Stimulated activated CD4-positive, alpha-beta T cell treated with anti-CD3 and anti-CD28 coated beads, Interleukin-4, amount 100 ng/mL, for 4 hours (primary cell): ENCODE measurements at places on chromosomes 7 and 10.

DNA sequence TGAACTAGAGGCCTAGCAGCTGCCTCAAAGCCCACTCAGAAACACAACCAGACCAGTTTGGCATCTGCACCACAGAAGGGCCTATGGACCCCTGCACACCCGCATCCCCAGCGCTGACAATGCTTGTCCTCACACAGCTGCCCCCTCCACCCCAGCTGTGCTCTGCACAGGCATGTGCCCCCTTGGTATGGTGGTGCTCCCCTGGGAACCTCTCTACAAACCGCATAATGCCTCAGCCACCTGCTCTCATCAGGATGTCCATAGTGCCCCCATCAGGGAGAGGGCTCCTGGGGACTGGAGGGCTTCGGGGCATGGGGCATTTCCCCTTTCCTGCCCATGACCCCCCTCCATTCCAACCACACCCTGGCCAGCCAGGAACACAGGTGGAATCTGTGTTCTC is 347.5 kb downstream of the GRID1 start:
- no peak for DNase-seq

DNA sequence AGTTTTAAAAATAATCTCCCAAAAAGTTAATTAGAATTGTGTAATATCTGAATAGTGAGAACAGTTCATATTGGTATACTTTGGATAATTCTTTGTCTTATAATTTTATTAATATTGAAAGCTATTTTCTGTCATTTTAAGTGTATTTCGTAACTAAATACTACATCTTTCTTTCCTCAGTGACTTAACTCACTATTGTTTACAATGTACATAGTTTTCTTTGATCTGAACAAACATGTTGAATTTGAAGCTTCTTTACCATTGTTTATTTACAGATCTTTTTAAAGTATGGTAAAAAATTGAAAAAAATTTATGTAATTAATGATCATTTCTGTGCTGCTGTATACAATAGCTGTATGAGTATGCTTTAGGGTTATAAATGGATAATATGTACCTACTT is 5.1 kb downstream of the PDCD4 start:
- DNase-seq, result no peak

GRCh38 chr7:105009667-105010503 is 4.1 kb upstream of the KMT2E start:
- no peak for DNase-seq

- no peak for DNase-seq
Observed at GRCh38 chr7:13414181-13414580, 575.3 kb downstream of the ETV1 start.

DNA sequence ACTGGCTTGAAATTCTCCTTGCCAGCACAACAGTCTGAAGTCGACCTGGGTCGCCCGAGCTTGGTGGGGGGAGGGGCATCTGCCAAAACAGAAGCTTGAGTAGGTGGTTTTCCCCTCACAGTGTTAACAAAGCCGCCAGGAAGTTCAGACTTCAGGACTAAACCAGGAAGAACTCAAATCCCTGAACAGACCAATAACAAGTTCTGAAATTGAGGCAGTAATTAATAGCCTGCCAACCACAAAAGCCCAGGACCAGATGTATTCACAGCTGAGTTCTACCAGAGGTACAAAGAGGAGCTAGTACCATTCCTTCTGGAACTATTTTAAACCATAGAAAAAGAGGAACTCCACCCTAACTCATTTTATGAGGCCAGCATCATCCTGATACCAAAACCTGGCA is 45.3 kb downstream of the LRRC72 start:
- DNase-seq, result no peak

DNA sequence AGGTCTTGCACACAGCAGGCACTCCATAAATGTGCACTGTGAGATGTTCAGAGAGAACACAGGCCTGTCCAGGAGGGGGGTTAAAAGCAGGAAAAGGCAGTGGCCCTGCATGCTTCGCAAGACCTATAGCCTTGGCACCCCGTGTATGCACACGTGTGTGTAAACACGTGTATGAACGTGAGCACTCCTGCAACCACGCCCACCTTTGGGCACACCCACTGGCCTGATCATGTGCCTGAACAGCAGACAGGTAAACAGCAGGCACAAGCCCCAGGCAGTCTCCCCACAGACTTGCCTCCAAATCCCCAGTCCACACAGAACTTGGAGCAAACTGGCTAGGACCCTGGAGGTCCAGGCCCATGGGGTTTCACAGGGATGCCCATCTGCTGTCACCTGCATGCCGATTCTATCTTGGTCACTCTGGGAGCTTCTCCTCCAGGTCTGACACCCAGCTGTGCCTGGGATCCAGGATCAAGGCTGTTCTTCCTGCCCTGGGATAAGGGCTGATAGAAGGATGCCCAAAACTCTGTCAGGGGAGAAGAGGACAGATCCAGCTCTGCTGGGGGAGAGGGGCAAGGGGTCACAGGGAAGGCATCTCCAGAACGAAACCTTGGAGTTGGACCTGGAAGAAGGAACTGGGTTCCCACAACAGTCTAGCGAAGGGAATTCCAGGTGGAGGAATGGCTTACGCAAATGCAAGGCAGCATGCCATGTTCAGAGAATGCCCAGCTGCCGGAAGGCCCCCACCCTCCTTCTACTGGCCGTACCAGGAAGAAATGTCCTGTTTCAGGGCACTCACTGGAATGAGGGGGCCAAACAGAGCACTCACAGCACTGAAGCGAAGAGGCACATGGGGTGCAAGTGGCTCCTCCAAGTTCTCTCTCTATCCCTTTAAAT is 14.3 kb upstream of the ZMIZ1 start:
- DNase-seq, result no peak

GRCh38 chr7:43729924-43730248 is 563 bp upstream of the COA1 start:
- no peak for DNase-seq

GRCh38 chr10:3779158-3779741 is 5.8 kb downstream of the KLF6 start:
- no peak for DNase-seq

DNA sequence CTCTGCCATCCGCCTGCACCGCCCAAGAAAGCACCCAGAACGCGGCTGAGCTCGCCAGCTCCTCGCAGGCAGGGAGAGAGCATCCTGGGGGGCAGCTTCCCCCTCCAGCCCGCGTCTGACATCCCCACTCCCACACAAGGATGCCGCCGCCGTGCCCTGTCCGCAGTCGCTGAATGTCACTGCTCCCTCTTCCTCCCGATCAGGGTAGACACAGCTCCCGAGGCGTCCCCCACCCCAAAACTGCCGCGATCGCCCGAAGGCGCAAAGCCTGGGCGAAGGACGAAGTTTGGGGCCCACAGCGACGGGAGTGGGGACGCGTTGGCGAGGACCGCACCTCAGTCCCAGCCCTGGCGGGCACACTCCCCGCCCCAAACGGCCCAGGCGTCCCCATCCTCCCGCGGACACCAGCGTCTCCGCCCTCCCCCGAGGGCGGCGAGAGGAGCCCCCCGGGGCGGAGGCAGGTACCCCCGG is 1.5 kb upstream of the KAT6B start:
- peak; percentile 30 for DNase-seq

- DNase-seq, result no peak
Observed at GRCh38 chr10:118781541-118781940, 26.8 kb upstream of the CACUL1 start.

DNA sequence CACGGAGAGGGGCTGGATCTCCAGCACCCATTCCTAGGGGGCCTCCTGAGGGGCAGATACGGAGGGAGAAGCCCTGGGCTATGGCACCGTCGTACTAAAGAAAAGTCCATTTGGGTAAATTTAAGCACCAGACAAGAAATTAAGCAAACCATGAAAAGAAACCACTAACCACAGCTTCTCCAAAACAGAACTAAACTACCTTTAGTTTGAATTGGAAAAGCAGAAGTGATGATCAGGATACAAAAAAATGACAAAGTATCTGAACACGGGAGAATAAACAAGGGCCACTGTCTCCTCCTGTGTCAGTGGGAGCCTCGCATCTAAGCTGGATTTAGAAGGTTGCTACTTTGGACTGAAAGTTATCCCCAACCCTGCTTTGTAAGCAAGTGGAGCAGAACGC is 69.1 kb downstream of the DIP2C start:
- no peak for DNase-seq

GRCh38 chr7:82527851-82528250 is 84.3 kb upstream of the CACNA2D1 start:
- no peak for DNase-seq

GRCh38 chr7:150378115-150378852 is 846 bp upstream of the ZNF775 start:
- DNase-seq, result peak; percentile 34

DNA sequence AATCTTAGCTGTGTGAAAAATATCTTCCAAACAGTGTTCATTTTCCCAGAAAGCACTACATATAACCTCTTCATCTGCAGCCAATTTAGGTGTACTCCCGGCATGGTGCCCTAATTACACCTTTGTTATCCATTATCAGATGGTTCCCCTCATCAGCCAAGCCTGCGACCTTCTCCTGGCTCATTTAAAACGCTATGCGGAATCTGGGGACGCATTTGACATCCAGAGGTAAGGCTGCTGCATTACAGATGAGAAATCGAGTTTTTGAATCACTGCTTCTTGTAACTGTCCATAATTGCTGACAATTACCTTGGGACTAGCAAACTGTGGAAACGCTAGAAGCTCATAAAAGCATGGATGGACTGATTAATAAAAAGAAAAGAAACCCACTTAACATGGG is 109.5 kb downstream of the PARP12 start:
- no peak for DNase-seq

DNA sequence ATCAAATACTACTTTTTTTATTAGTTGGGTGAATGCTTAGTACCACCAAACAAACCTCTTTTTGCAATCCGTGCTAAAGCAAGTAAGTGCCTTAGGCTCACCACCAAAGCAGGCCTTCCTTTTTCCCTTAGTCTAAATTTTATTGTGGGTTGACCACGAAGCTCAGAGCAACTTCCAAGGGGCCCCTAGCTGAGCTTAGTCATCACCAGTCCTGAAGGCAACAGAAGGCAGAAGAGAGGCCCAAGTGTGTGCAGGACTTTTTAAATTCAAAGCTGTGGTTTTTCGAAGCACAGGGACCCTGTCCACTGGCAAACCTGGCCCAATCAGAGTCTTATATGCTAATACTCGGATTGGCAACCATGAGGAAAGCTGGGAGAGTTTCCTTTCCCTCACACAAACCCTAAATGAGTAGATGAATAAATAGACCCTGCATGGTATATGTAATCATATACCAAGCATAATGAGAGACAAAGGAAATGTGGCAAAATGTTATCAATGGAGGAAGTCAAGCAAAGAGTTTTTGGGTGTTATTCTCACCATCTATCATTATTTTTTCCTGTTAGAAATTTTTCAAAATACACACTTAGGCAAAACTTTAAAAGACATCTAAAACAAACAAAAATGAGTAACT is 453.2 kb upstream of the GALNT17 start:
- no peak for DNase-seq

DNA sequence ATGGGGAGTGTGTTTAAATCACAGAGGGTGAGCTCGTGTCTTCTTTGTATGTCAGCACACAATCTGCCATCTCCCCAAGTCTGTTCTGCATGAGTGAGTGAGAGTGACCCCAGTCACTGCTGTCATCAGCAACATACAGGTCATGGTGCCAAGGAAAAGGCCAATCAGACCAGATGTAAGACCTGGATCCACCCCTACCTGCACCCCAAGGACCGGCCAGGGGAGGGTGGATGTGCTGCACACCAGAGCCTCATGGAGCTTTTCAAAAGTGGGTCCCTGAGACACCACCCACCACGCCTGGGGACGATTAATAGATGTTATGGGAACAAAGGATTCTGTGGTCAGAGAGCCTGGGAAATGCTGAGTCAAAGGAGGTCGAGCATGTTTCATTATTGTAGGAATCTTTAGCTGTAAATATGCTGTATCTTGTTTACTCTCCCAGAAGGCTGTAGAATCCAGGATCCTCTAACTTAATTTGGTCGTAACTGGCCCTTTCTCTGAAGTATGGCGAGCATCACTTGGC is 420.5 kb downstream of the RPS24 start:
- no peak for DNase-seq
